ENCODE measurements at places on chromosomes 4 and X. TPM values are rescaled to one million over a fixed set of nuclear protein-coding genes. Genes with fewer than 3 reads are reported as not detected.

The RFC1 gene
- total RNA-seq = 43.5 TPM

The RBPJ gene
- 76.1 TPM for total RNA-seq

The EMCN gene
- under 0.01 TPM for total RNA-seq

The CFI gene
- 6.9 TPM for total RNA-seq

The FAM184B gene
- under 0.01 TPM for total RNA-seq

The DACH2 gene
- total RNA-seq = not detected
